Chondrocyte (in vitro differentiated cells): ENCODE measurements at places on chromosomes 13 and 19. TPM values are rescaled to one million over a fixed set of nuclear protein-coding genes. Genes with fewer than 3 reads are reported as not detected.
A peak's percentile ranks its signal among the peaks of the same experiment; 100 is the strongest.

GRCh38 chr19:1884719-1885334 is 469 bp downstream of the ABHD17A start:
- H3K27me3 ChIP-seq, result no peaks in the 10 kb centered on the region
- H3K4me3 ChIP-seq, result peak overlapping the region; percentile 92
- no peaks in the 10 kb centered on the region for H3K36me3 ChIP-seq
- DNase-seq, result no peak
- peak overlapping the region; percentile 83 for H3K27ac ChIP-seq
- peaks cover 32% of the 10 kb centered on the region for H3K4me1 ChIP-seq

GRCh38 chr13:21949818-21950429 is 279.1 kb downstream of the FGF9 start:
- peaks cover 9% of the 10 kb centered on the region for H3K4me1 ChIP-seq
- peaks cover 7% of the 10 kb centered on the region for H3K36me3 ChIP-seq
- H3K4me3 ChIP-seq, result no peak overlapping the region
- no peaks in the 10 kb centered on the region for H3K27me3 ChIP-seq
- no peak for DNase-seq

GRCh38 chr19:30052122-30053075 is 110.4 kb downstream of the URI1 start:
- no peaks in the 10 kb centered on the region for H3K36me3 ChIP-seq
- DNase-seq, result no peak
- no peaks in the 10 kb centered on the region for H3K27me3 ChIP-seq
- H3K4me3 ChIP-seq, result no peak overlapping the region
- H3K4me1 ChIP-seq, result no peaks in the 10 kb centered on the region

GRCh38 chr13:37001921-37002250 is 1.3 kb downstream of the EXOSC8 start:
- H3K27ac ChIP-seq, result peak overlapping the region; percentile 100
- peaks cover 28% of the 10 kb centered on the region for H3K4me1 ChIP-seq
- peaks cover 8% of the 10 kb centered on the region for H3K36me3 ChIP-seq
- no peaks in the 10 kb centered on the region for H3K27me3 ChIP-seq
- peak overlapping the region; percentile 100 for H3K4me3 ChIP-seq

DNA sequence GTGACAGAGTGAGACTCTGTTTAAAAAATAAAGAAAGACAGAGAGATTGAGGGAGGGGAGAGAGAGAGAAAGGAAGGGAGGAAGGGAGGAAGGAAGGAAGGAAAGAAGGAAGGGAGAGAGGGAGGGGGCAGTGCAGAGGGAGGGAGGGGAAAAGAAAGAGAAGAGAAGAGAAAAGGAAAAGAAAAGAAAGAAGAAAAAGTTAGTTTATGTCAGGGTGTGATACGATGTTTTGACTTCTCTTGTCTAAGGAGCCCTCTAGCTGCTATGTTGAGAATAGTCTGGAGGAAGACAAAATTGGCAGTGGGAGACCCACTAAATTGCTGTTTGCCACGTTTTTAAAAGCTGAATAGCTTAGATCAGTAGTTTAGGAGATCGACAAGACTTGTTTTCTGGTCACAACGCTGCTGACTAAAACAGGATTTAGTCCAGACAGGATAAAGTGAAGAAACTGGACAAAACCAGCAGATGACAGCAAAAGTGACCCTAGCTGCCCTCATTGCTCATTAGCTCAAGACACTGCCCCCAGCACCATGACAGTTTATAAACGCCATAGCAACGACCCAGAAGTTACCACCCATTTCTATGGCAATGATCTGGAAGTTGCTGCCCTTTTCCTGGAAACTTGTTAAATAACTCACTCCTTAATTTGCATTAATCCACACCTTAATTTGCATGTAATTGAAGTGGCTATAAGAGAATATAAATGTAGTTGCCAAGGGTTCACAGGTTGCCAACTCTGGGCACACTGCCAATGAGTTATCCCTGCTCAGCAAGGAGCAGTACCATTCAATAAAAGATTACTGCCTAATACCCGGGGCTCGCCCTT is 11.1 kb downstream of the TEX101 start:
- H3K4me1 ChIP-seq, result peaks cover 4% of the 10 kb centered on the region
- peaks cover 10% of the 10 kb centered on the region for H3K27me3 ChIP-seq
- no peak for DNase-seq
- H3K36me3 ChIP-seq, result no peaks in the 10 kb centered on the region
- no peak overlapping the region for H3K27ac ChIP-seq

CEACAM3 gene
- not detected in 3 replicates for total RNA-seq

ANKRD24 gene
- 0.47 to 1.3 TPM (median 0.92 TPM) in 3 replicates for total RNA-seq

CLEC17A gene
- total RNA-seq, result not detected in 3 replicates

DNA sequence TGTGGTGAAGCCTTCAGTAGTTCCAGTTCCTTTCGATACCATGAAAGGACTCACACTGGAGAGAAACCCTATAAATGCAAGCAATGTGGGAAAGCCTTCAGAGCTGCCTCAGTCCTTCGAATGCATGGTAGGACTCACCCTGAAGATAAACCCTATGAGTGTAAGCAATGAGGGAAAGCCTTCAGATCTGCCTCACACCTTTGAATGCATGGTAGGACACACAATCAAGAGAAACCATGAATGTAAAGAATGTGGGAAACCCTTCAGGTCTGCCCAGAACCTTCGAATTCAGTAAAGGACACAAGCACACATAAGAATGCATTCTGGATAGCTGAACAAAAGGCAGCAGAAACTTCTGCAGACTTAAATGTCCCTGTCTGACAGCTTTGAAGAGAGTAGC is 18.3 kb downstream of the ZNF69 start:
- H3K27me3 ChIP-seq, result no peaks in the 10 kb centered on the region
- H3K4me1 ChIP-seq, result no peaks in the 10 kb centered on the region
- H3K36me3 ChIP-seq, result peaks cover 74% of the 10 kb centered on the region

TICAM1 gene
- total RNA-seq, result 6.8 to 13.2 TPM (median 12.3 TPM) in 3 replicates

GRCh38 chr19:13127051-13127450 is 9.0 kb downstream of the NACC1 start:
- H3K27ac ChIP-seq, result no peak overlapping the region
- DNase-seq, result no peak
- no peak overlapping the region for H3K4me3 ChIP-seq
- no peaks in the 10 kb centered on the region for H3K27me3 ChIP-seq

DNA sequence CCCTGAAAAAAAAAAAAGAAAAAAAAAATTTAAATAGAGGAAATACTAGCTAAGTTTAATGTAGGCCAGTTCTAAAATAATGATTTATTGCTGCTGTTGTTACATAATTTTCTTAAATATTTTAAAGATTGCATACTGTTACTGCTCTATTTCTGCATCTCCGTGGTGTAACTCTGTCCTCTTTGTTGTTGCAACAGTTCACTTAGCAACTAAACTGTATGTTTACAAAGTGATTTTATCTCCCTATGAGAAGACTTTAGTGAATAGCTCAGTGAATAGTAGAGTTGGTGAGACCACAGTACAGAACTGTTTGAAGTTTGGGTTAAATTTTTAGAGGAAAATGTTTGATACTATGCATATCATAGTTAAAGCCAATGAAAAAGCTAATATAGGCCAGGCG is 19.4 kb downstream of the BRCA2 start:
- H3K27ac ChIP-seq, result no peak overlapping the region
- H3K4me3 ChIP-seq, result no peak overlapping the region
- H3K27me3 ChIP-seq, result no peaks in the 10 kb centered on the region

GRCh38 chr13:77891486-77891885 is 27.1 kb downstream of the EDNRB start:
- no peak for DNase-seq
- H3K36me3 ChIP-seq, result no peaks in the 10 kb centered on the region
- H3K27ac ChIP-seq, result no peak overlapping the region
- H3K27me3 ChIP-seq, result peaks cover 7% of the 10 kb centered on the region
- no peak overlapping the region for H3K4me3 ChIP-seq

GRCh38 chr13:36837354-36838092 is 18.5 kb downstream of the RFXAP start:
- no peak overlapping the region for H3K27ac ChIP-seq
- no peaks in the 10 kb centered on the region for H3K36me3 ChIP-seq
- H3K4me3 ChIP-seq, result no peak overlapping the region
- H3K27me3 ChIP-seq, result no peaks in the 10 kb centered on the region

DNA sequence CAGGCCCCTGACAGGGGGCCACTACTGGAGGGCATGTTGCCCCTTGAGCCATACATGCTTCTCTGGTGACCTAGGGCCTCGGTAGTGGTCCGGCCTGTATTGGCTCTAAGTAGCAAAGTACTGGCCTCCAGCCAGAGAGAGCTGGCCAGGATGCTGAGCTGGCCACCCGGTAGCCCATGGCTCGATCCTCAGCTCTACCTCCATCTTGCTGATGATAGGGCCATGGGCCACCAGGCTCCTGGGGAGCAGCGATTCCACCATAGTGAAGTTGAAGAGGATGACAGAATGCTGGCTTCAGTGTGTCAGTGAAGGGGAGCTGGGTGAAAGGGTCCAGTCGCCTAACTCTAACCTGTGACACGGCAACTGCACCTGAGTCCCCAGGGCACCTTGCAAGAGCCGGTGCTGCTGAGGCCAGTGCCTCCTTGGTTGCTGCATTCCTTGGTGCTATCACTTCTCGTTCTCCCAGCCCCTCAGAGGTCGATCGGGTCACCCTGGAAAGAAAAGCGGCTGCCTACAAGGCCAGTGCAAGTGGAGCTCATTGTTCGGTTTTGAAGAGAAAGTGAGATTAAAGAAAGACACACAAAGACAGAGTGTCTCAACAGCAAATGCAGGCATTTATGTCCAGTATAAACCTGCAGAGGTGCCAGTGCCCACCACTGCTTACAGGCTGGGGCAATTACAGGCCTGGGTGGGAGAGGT is 5.0 kb downstream of the FPR3 start:
- H3K4me3 ChIP-seq, result no peak overlapping the region
- peaks cover 17% of the 10 kb centered on the region for H3K4me1 ChIP-seq
- no peak for DNase-seq
- no peaks in the 10 kb centered on the region for H3K27me3 ChIP-seq
- H3K27ac ChIP-seq, result peak overlapping the region; percentile 28
